ENCODE measurements at places on chromosomes 6 and 20.

DNA sequence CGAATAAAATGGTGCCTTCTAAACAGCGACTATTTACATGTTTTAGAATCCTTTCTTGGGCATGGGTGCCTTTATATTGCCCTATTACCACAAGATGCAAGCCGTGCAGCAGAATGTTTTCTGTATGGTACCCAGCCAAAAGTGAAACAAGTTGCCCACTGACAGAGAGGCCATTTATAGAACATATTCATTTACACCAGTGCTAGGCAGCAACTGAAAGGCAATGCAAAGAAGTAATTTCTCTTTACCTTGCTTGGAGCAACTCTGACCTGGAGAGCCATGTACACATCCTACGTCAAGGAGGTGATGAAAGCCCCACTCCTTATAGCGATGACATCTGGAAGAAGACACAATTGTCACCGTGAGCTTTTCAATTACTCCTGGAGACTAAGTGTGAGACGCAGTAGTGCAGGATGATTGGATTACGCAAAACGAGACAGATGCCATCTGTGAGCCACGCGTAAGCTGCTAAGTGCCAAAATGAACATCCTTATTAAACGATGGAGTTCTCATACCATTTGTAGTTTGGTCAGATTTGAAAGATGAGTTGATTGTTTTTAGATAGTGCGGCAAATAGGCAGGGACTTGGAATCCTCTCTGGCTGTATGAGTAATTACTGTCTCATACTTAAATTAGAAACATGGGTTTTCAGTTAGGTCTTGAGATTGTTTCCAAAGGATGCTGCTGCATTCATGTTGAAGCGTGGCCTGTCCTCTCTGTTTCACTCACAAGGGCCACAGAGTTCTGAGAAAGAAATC, at the start of gene TMEM244:
TMEM244 (minus strand) TSS at position 408 of the 758 bp plus-strand sequence; CDS start at position 281, 127 bp downstream.
- H3K27me3 ChIP-seq = no peaks in the 10 kb centered on the region
- H3K4me3 ChIP-seq = peak within 1 kb of the TSS; percentile 3
- peak within 1 kb of the TSS; percentile 71 for H3K27ac ChIP-seq
- peaks cover 7% of the 10 kb centered on the region for H3K4me1 ChIP-seq
- no peaks in the 10 kb centered on the region for H3K36me3 ChIP-seq

GRCh38 chr6:160356074-160356744, 8.0 kb downstream of the SLC22A3 start:
- no peaks in the 10 kb centered on the region for H3K4me1 ChIP-seq
- no peak for DNase-seq

- no peaks in the 10 kb centered on the region for H3K4me1 ChIP-seq
- no peak overlapping the region for H3K27ac ChIP-seq
- DNase-seq = no peak
- H3K4me3 ChIP-seq = no peak overlapping the region
Observed at GRCh38 chr6:145626857-145627256, 108.5 kb downstream of the EPM2A start.

DNA sequence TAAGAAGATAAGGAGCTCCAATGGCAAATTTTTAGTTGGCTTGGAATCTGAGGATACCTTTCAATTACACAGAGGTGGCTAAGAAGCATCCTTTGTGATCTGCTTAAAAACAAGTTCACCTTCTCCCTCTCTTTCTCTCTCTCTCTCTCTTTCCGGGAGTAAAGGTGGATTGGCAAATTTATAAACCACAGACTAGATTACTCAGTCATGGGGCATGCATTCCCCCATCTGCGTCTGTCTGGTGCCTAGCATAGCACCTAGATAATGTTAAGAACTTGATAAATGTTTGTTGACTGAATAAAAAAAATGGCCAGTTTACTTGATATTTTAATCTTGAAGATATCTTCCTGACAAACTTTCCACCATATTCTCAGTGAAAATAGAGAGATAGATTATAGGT, 312.3 kb downstream of the CDC5L start:
- H3K4me3 ChIP-seq = no peak overlapping the region
- H3K4me1 ChIP-seq = no peaks in the 10 kb centered on the region
- no peaks in the 10 kb centered on the region for H3K36me3 ChIP-seq
- no peak overlapping the region for H3K27ac ChIP-seq

- H3K27me3 ChIP-seq = no peaks in the 10 kb centered on the region
- no peak for DNase-seq
- no peaks in the 10 kb centered on the region for H3K4me1 ChIP-seq
Observed at GRCh38 chr6:18102783-18103509, 19.5 kb downstream of the NHLRC1 start.

DNA sequence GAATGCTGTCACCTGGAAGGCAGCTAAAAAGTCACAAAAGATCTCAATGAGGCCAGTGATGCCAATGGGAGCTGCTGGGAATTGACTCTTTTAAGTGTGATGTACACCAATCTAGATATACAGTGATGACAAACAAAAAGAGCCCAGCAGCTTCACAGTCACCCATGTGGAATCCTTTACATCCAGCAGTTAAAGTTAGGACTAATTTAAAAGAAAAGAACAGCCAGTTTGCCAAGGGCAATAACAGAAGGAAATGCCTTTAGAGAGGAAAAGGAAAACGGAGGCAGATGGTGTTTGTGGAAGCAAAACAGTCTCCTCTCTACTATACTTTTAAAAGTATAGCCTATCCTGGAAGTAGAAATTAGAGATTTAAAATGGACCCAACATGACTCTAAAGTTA, 873.5 kb downstream of the EPHA7 start:
- H3K4me1 ChIP-seq = no peaks in the 10 kb centered on the region
- H3K4me3 ChIP-seq = no peak overlapping the region
- H3K27ac ChIP-seq = no peak overlapping the region
- no peak for DNase-seq
- no peaks in the 10 kb centered on the region for H3K36me3 ChIP-seq

GRCh38 chr6:128242765-128243403, 277.5 kb downstream of the PTPRK start:
- H3K4me1 ChIP-seq = peaks cover 7% of the 10 kb centered on the region
- no peak overlapping the region for H3K27ac ChIP-seq
- H3K4me3 ChIP-seq = no peak overlapping the region
- no peaks in the 10 kb centered on the region for H3K36me3 ChIP-seq

GRCh38 chr6:26431258-26432172, 8.8 kb upstream of the BTN3A3 start:
- DNase-seq = no peak
- no peaks in the 10 kb centered on the region for H3K36me3 ChIP-seq
- no peaks in the 10 kb centered on the region for H3K27me3 ChIP-seq
- H3K4me1 ChIP-seq = no peaks in the 10 kb centered on the region

GRCh38 chr6:107741191-107741680, 82.9 kb downstream of the SCML4 start:
- H3K27ac ChIP-seq = peak overlapping the region; percentile 75
- H3K27me3 ChIP-seq = no peaks in the 10 kb centered on the region
- DNase-seq = no peak
- peaks cover 46% of the 10 kb centered on the region for H3K4me1 ChIP-seq

DNA sequence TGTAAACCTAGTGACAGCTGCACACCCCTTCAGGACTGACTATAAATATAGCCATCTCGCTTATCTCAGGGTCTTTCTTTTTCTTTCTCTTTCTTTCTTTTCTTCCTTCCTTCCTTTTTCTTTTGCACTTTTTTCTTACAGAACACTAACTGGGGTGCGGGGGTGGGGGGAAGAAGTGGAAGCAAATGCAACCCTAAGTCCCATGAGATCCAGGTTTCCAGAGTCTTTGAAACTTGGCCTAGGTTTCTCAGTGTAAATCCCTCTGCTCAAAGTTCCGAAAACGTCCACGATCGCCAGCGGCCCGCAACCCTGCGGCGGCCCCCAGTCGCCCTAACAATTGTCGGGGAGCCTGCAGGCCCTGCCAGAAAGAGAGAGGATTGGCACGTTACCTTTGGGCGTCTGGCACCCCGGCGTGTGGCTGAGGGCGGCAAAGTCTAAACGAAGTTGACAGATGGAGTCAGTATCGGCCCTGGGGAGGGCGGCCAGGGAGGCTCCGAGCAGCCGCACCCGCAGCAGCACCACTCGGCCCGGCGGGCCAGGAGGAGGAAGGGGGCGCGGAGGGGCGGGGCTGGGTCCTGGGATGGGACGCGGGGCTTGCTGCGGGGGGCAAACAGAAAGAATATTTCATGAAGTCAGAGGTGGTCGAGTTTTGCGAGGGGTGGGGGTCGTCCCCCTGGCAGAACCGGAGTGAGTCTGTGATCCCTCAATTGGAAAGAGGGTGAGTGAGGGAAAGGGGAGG, 577 bp upstream of the FOXF2 start:
- no peak overlapping the region for H3K4me3 ChIP-seq
- H3K4me1 ChIP-seq = no peaks in the 10 kb centered on the region
- H3K36me3 ChIP-seq = no peaks in the 10 kb centered on the region
- no peak overlapping the region for H3K27ac ChIP-seq
- peaks cover 96% of the 10 kb centered on the region for H3K27me3 ChIP-seq

- H3K27me3 ChIP-seq = peaks cover 21% of the 10 kb centered on the region
- no peak overlapping the region for H3K4me3 ChIP-seq
- no peak overlapping the region for H3K27ac ChIP-seq
- H3K36me3 ChIP-seq = no peaks in the 10 kb centered on the region
- H3K4me1 ChIP-seq = no peaks in the 10 kb centered on the region
Observed at GRCh38 chr20:44398335-44398734, 42.8 kb downstream of the HNF4A start.

DNA sequence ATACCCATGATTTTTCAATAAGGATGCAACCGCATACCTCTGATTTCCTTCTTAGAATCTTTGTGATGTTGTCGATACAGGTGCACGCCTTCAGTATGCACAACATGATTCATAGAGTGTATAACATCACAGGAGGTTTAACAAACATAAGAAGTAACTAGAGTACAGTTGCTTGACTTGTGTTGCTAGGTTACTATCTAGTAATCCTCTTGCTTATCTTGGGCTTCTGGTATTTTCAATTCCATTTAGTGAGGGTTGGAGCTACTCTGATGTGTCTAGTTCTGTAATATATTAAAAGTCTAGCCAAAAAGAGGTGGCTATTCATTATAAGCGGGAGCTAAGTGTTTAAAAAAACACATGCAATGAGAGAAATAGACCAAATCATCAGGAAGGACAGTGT, 85.5 kb upstream of the TENT5A start:
- no peaks in the 10 kb centered on the region for H3K4me1 ChIP-seq
- DNase-seq = no peak
- H3K4me3 ChIP-seq = no peak overlapping the region
- H3K27me3 ChIP-seq = no peaks in the 10 kb centered on the region

GRCh38 chr6:134347885-134348805, 30.2 kb upstream of the SGK1 start:
- H3K4me3 ChIP-seq = no peak overlapping the region
- H3K36me3 ChIP-seq = no peaks in the 10 kb centered on the region
- H3K27me3 ChIP-seq = no peaks in the 10 kb centered on the region
- H3K27ac ChIP-seq = no peak overlapping the region
- no peak for DNase-seq
- peaks cover 15% of the 10 kb centered on the region for H3K4me1 ChIP-seq

DNA sequence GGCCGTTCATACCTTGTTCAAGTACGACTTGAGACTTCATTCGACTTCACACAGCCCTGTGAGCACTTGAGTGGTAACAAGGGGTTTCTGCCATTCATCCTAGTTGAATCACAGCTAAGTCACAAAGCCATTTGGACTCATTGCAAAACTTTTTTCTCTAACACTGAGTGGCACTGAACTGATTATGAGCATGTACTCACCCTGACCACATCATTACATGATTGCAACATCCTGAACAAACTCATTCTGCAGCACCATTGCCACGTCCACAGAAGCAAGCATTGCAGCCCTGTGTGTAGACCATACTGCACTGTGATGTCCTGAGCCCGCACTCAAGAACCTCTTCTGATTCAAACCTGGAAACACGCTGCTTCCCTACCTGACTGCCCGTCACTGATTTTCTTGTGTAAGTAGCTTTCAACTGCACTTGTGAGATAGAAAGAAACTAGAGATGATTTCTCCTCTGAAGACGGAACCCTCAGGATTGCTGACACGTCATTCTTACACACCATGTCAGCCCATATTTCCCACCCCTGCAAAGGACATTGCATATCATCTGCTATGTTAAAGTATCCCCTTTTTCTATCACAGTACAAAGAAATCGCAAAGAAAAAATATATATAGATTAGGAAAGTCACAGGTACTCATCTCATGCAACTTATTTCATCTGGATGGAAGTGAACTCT, 81.6 kb downstream of the C6orf118 start:
- no peaks in the 10 kb centered on the region for H3K36me3 ChIP-seq
- DNase-seq = no peak
- no peak overlapping the region for H3K4me3 ChIP-seq
- no peaks in the 10 kb centered on the region for H3K4me1 ChIP-seq

DNA sequence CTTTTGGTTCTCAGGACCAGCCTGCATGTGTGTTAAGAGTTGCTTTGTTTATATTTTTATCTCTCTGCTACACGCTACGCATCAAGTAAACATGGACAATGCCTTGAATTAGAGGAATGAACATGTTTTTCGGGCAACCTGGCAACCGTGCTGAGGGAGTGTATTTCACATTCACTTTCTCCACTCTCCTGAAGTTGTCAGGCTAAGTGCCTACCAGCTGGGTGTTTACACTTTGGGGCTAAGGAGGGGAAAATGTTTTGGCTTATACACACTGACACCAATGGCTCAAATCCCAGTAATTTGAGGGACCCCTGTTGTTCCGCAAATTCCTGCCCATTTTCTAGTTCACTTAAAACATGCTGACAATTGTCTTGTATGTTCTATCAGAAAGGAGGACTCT, 141.5 kb upstream of the PDE7B start:
- no peaks in the 10 kb centered on the region for H3K4me1 ChIP-seq
- no peaks in the 10 kb centered on the region for H3K27me3 ChIP-seq
- no peak for DNase-seq
- no peak overlapping the region for H3K27ac ChIP-seq
- H3K36me3 ChIP-seq = no peaks in the 10 kb centered on the region
- no peak overlapping the region for H3K4me3 ChIP-seq

GRCh38 chr6:21033575-21034026, 499.3 kb downstream of the CDKAL1 start:
- no peaks in the 10 kb centered on the region for H3K27me3 ChIP-seq
- H3K4me1 ChIP-seq = no peaks in the 10 kb centered on the region
- no peak overlapping the region for H3K4me3 ChIP-seq
- H3K27ac ChIP-seq = no peak overlapping the region
- no peaks in the 10 kb centered on the region for H3K36me3 ChIP-seq
- DNase-seq = no peak

DNA sequence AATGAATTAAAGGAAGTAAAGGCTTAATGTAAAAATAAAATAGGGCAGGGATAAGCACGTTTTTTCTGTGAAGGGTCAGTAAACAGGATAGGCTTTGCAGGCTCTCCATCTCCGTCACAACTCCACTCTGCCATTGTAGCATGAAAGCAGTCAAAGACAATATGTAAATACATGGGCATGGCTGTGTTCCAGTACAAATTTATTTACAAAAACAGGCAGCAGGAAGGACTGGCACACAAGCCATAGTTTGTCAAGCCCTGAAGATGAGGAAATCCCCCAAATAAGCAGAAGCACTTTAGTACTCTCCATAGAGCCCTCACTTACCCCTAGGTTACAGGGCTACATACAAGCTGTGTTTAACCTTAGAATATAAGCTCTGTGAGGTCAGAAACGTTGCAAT, 8.9 kb upstream of the FBXO9 start:
- no peaks in the 10 kb centered on the region for H3K27me3 ChIP-seq
- H3K36me3 ChIP-seq = no peaks in the 10 kb centered on the region
- DNase-seq = no peak
- peaks cover 10% of the 10 kb centered on the region for H3K4me1 ChIP-seq

- no peaks in the 10 kb centered on the region for H3K27me3 ChIP-seq
- peaks cover 63% of the 10 kb centered on the region for H3K4me1 ChIP-seq
- H3K27ac ChIP-seq = peak overlapping the region; percentile 6
- H3K4me3 ChIP-seq = no peak overlapping the region
- DNase-seq = peak; percentile 33
- no peaks in the 10 kb centered on the region for H3K36me3 ChIP-seq
Observed at GRCh38 chr20:13683833-13684232, 45.1 kb upstream of the TASP1 start.

Data from thymus (tissue), 14 donors.